ENCODE measurements at places on chromosomes 11 and 22.

GRCh38 chr11:79609511-79609910, 168.7 kb upstream of the TENM4 start:
- DNase-seq, result no peak

- DNase-seq, result no peak
Measured at GRCh38 chr11:68692115-68692514, 7.8 kb downstream of the GAL start.

GRCh38 chr11:73072935-73073481, 69.1 kb downstream of the FCHSD2 start:
- DNase-seq, result peak; percentile 19

GRCh38 chr11:115421352-115421991, 82.7 kb downstream of the CADM1 start:
- no peak for DNase-seq

DNA sequence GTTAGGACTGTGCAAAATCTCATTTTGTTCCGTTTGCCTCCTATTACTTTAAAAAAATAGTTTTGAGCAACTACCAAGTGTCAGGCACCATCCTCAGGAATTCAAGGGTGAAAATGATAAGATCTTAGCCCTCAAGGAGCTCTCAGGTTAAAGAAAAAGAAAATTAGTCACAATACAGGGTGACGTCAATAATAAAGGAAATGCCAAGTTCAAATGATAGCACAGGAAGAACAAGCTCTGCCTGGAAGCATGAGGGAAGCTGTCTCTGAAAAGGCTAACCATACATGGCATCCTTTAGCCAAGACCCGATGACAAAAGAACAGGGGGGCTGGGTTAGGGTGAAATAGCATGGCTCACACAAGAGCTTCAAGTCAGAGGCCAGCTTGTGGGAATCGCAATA, 11.1 kb upstream of the MPZL2 start:
- DNase-seq, result no peak

DNA sequence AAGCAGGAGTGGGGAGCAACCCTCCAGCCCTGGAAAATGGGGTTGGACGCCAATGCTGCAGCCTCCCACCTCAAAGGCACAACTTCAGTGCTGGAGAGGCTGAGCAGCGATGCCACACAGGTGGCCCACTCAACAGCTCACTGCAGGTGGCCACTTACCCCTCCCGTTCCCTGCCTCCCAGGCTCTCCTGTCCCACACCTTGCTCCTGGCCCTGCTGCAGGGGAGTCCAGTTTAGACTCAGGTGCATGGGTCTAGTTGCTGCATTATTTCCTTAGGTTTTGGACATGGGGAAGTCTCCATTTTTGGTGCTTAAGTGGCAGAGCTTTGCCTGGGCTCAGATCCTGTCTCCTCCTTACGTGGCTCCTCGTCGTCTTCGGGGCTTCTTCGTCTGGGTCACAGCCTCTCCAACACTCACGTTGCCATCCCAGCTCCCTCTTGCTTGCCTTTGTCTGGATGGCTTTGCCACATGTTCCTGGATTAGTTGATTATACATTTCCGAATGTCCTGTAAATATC, 898.3 kb downstream of the BRD1 start:
- no peak for DNase-seq

- DNase-seq, result no peak
Measured at GRCh38 chr22:43078522-43078921, 10.7 kb downstream of the TTLL1 start.

DNA sequence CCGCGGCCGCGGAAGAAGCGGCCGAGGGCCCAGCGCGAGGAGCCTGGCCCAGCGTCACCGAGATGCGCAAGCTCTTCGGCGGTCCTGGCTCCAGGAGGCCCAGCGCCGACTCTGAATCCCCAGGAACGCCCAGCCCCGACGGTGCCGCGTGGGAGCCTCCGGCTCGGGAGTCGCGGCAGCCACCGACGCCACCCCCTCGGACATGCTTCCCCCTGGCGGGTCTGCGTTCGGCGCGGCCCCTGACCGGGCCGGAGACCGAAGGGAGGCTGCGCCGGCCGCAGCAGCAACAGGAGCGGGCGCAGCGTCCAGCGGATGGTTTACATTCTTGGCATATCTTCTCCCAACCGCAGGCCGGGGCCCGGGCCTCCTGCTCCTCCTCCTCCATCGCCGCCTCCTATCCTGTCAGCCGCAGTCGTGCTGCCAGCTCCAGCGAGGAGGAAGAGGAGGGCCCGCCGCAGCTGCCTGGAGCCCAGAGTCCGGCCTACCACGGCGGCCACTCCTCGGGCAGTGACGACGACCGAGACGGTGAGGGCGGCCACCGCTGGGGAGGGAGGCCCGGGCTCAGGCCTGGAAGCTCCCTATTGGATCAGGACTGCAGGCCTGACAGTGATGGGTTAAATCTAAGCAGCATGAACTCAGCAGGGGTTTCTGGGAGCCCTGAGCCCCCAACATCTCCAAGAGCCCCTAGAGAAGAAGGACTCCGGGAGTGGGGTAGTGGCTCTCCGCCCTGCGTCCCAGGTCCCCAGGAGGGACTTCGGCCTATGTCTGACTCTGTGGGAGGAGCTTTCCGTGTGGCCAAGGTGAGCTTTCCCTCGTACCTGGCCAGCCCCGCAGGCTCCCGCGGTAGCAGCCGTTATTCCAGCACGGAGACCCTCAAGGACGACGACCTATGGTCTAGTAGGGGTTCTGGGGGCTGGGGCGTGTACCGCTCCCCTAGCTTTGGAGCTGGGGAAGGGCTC, 1.2 kb downstream of the ARHGEF17 start:
- no peak for DNase-seq

DNA sequence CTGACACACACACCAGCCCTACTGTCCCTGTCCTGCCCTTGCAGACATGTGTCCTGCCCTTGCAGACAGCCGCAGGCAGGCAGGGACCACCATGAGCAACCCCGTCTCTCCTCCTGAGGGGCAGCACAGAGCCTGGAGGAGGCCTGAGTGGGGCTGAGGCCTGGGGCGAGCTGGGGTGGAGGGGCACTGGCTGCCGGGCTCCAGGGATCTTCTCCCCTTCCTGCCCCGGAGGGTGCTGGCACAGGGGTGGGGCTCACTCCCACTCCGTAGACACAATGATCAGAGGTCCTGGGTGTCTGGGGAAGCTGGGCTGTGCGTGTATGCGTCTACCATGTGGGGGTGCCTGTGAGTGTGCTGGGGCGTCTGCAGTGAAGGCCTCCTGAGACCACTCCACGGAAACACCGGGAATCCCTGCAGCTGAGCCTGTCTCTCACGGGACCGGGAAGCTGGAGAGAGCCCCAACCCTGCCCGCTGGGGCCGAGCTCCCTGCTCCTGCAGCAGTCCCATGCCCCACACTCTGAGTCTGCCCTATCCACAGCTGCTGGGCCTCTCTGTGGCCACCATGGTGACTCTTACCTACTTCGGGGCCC, 588 bp downstream of the TSPAN32 start:
- DNase-seq, result no peak

DNA sequence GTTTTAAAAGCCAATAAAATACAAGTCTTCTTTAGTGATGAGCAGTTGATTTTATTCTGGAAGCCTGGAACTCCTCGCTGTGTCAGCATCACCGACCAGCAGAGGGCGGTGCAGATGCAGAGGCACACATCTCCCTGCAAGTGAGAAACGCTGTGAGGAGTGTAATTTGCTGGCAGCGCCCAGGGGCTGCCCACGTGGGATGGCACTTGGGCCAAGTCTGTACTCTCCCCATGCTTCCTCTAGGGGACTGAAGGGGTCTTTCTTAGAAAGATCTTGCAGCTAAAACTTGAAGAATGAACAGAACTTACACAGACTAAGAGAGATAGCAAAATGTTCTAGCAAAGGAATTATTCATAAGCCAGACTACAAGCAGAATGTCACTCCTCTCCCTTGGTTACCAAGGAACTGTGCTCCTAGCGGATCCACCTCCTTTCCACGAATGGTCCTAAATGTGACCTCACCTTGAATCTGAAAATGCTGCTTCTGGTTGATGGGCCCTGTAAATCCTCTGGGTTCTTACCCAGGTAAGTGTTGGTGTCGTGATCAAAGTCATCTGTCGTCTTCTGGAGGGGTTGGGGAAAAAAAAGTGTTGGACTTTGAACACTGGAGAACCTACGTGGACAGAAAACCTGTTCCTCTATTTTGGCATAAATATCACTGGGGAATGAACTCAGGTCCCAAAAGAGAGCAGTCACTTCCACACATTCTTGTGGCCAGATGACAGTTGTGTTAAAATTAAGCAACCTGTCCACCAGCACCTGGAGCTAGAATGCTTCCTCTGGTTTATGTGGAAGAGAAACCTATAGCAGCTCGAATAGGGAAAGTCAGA, 31.8 kb downstream of the CNTF start:
- peak; percentile 55 for DNase-seq

GRCh38 chr22:25223269-25223850, 3.9 kb downstream of the CRYBB2 start:
- no peak for DNase-seq

GRCh38 chr11:102220728-102221467, 96.4 kb upstream of the BIRC3 start:
- DNase-seq, result no peak

- DNase-seq, result no peak
Measured at GRCh38 chr11:95415837-95416304, 184.9 kb upstream of the SESN3 start.

- no peak for DNase-seq
Measured at GRCh38 chr11:134468081-134468668, 56.1 kb upstream of the B3GAT1 start.

DNA sequence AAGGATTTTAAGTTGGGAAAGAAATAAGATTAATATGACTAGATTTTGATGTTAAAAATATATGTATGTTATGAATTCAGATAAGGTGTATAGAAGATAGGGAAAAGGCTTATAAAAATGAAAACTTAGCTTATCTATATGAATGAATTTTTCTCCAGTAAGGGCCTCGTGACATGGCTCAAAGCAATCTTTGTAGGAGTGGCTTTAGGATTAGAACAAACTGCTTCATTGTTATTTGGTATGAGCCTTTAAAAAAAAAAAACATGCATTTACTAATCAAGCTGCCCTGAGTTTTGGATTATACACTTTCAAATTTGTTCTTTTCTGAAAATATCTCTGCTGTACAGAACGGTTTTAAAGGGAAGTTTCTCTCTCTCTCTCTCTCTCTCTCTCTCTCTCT, 905.9 kb downstream of the OPCML start:
- no peak for DNase-seq

- DNase-seq, result no peak
Measured at GRCh38 chr11:46222490-46223251, 54.8 kb upstream of the CREB3L1 start.

DNA sequence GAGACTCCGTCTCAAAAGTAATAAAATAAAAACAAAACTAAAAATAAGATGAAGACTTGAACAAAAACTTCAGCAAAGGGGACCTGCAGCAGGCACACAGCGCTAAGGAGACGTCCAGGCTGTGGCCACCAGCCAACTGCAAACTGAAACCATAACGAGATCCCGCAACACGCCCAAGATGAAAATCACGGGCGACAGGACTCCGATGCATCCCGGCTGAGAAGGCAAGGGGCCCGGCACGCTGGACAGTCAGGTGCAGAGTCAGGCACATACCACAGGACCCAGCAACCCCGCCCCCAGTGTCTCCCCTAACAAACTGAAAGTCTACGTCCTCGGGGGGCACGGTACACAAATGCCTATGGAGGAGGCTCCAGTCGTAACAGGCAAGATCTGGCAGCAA, 9.2 kb downstream of the HRAS start:
- no peak for DNase-seq

DNA sequence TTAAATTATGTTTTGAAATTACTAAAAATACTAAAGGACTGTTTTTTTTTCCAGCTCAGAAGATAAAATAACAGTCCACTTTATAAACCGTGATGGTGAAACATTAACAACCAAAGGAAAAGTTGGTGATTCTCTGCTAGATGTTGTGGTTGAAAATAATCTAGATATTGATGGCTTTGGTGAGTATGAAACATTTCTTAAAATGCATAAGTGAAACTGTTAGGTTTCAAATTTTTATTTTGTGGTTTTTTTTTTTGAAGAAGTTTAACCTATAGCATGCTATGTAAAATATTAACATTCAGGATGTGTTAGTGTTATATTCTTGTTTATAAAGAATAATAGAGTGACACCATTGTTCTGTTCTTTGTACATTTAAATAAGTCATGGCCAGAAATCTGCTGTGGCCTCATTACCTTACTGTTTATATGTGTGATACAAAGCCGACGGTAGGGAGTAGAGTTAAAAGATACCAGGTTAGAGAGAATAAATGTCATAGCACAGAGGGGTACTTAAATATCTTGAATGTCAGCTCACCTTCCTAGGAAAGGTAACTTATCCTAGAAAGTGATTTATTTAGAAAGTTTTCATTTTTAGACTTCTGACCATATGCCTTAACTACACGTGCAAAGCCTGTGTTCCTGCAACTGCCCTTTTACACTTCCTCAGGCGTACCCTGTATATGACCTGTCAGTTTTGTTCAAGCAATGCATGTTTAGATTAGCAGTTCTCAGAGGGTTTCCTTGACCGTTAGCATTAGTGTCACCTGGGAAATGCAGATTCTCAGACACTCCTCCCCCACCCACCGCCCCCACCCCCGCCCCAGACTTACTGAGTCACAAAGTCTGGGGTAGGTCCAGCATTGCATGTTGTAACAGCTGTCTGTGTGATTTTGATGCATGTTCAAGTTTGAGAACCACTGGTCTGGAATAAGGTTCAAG, 6.3 kb downstream of the FDX1 start:
- DNase-seq, result no peak

GRCh38 chr22:38243007-38243765, 29.6 kb downstream of the TMEM184B start:
- DNase-seq, result peak; percentile 77

DNA sequence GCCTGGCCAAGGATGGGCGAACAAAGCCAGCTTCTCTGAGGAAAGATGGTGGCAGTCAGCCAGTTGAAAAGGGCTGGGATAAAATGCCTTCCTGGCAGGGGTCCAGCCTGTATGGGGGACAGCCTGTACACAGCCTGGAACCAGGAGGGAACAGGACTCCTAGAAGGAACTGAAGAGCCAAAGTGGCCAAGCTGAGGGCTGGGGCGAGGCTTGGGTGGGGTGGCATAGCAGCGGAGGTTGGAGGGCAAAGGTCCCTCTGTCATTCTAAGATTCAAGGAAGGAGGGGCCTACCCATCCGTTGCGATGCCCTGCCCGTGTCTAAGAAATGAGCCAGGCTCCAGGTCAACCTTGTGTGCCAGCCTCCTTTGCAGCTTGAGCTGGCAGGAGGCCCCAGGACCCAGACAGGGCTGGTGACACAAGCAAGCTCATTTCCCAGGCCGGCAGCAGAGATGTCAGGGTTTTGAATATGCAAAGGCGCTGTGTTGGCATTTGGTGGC, 22.6 kb downstream of the FADD start:
- no peak for DNase-seq

DNA sequence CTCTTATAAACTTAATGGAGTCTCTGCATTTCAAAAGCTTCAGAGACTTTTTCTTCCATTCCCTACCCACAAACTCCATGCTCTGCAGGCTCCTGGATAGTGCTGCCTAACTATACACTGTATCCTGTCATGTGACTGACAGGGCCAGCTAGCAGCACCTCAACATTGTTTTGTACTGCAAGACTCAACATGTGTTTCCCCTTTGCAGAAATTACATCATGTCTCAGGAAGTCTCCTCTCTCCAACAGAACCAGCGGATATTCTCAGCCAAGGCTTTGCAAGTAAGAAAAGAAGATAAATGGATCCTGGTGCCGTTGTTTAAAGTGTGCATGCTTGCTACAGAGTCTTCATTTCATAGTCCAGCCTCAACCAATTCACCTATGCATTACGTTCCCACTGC, 164.0 kb upstream of the UBASH3B start:
- no peak for DNase-seq
